ENCODE measurements at places on chromosomes 11 and 22.

GRCh38 chr11:18789942-18790341, 1.7 kb downstream of the PTPN5 start:
- no peak for DNase-seq

- no peak for DNase-seq
These were observed 395.9 kb downstream of the OPCML start for GRCh38 chr11:133136376-133136775.

DNA sequence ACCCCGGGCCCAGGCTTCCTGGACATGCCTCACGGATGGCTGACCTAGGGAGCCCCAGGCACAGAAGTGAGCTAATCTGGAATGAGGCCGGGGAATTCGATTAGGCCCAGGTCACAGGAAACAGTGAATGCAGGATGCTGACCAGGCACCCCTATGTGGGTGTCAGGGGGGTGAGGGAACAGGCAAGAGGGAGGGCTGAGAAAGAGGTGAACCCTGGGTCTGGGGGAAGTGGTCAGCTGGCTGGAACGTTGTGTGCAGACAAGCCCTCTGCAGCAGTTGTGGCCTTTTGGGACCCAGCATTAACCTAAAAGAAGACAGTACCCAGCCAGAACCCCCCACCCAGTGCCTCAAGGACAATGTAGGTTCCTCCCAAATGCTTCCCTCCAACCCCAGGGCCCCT, 8.1 kb downstream of the SERHL2 start:
- DNase-seq, result no peak

DNA sequence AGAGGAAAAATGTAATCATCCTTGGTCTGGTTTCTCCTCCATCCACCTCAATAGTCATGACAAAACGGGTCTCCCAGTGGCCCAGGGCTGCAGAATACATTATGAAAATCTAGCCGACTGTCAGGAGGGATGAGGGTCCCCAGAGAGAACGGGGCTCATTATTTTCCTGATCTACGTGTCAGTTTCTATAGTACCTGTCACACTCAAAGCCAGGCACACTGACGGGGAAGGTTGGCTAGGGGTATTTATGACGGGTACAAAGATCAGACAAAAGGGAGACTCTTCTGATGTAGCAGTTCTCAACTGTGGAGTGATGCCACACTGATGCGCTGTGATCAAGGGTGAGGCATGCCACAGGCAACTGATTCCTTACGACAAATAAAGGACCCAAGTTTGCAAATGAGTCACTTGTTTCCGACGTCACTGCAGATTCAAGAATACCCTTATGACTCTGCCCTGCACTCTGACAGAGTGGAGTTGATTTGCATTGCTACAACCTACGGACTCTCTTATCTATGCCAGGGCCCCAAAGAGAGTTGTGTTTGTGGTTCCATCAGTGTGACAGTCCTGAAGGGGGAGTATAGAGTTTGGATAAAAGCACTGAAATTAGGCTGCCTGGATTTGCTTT, 188.2 kb upstream of the TBCEL start:
- DNase-seq, result peak; percentile 38

DNA sequence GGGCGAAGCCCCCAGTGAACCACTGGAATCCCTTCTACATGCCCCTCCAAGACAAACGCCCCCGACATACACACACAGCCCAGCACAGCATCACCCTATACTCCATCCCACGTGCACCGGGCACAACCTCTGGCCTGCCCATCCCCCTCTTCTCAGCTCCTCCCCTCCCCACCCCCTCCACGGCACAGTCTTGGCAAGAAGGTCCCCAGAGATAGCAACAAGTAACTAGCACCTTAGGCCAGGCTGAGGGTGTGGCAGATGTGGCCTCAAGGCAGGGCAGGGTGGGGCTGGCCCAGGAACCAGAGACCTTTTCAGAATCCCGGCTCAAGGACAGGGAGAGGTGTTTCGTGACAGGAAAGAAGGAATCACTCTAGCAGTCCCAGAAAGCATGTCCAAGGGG, 54.3 kb downstream of the CYTH4 start:
- DNase-seq, result no peak

DNA sequence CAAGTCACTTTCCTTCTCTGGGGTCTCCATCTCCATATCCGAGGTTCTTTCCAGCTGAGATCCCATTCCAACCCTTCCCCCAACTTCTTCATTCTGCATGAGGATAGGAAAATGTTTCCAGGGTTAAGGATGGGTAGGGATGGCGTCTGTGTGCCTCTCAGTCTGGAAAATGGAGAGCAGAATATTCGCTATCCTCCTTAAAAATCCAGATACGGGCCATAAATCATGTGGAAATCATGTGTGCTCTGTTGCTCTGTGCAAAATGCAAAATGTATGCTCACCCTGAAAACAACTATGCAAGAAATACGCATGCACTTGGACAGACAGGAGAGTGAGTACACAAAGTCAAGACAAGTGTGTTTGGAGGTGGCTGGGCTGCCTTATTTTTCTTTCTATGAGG, 3.2 kb downstream of the CREB3L1 start:
- DNase-seq, result no peak

DNA sequence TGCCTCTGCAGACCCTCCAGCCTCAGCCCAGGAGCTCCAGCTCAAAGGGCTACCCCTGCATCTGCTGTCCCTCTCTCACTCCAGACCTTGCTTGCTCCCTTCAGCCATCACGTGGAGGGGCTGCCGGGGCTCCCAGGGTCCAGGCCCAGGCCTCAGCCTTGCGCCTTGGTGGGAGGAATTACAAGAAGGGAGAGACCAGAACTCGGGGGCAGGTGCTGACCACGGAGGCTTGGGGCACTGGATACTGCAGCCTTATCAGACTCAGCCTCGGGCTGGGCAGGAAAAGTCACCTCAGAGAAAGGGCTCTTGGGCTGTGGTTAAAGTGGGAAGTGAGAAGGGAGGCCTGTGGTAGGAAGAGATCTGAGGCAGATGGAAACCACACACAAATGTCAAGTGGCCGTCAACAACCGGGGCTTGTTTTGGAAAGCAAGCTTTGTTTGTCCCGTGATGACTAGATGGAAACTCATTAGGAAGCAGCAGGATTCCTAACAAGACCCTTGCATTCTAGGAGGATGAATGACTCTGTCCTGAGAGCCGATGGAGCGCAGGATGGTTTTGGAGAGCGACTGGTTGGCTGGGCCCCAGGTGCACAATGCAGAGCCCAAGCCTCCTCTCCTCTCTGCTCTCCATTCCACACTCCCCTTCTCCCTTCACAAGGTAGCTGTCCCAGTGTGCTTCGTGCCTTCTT, 1321.7 kb downstream of the TBC1D22A start:
- no peak for DNase-seq

DNA sequence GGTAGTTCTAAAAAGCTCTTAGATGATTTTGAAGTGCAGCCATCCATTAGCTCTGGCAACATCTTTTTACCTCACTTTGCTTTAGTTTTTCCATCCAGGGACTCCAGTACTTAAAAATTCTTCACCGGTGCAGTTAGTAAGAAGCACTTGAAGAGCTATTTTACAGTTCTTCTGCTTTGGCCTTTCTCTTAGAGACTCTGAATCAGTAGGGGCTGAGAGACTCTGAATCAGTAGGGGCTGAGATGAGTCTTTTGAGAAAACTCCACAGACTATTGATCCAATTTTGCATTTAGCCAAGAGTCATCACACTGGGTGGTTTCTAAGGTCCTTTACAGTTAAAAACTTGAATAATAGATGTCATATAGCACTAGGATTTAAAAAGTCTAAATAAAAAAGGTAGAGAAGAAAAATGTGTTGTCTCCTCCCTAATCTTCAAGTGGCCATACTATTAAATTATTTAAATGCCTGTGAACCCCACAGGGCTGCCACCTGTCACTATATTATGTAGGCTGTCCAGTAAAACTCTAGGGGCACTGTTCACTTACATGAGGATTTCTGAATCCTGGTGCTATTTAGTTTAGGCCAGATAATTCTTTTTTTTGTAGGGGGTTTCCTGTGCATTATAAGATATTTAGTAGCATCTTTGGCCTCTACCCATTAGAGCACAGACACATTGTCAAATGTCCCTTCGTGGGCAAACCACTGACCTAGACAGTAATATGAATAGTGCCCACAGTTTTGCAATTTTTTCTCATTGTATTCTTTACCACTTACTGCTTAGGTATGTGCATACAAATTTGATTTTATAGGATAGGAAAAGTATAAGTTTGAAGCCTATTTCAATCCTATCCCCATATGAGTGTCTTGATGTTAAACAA, 26.3 kb upstream of the HIKESHI start:
- no peak for DNase-seq

DNA sequence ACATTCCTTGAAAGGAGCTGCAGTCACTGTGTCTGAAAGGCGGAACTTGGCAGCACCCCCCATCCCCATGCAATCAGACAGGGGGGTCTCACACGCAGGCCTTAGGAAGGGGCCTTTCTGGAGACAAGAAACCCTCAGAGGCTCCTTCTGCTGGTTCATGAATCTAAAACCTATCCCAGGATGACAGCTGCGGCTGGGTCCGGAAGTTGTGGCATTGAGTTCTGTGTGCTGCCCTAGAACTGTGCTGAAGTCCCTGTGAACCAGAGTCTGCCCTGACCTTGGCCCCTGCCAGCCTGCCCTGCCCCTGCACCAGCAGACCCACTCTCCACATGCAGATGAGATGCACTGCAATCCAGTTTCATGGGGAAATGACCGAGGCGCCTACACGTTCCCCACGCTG, 268.0 kb downstream of the CTTN start:
- no peak for DNase-seq

GRCh38 chr22:42430528-42431125, 1.6 kb downstream of the NFAM1 start:
- no peak for DNase-seq

DNA sequence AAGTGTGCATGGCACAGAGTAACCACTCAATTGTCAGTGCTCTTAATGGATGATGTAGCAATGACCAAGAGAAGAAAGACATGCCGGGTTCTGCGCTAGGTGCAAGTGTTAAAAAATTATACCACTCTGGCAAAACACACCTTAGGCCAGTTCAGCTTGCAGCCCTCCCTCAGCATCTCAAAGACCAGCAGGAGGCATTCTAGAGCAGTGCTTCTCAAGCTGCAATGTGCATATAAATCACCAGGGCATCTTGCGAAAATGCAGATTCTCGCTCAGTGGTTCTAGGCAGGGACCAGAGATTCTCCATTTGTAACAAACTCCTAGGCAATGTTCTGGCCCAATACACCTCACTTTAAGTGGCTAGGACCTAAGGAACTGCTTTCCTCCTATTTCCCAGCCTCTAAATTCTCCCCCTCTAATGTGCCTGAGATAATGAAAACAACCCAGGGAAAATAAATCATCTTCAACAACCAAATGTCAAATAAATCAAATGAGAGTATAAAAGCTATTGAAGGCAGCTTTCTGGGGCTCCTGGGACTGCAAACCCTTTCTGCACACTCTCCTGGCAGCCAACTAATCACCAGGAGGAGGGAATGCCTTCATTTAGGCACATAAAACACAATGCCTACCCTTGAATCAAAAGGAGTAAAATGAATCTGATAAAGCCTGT, 337.2 kb upstream of the API5 start:
- DNase-seq, result no peak

DNA sequence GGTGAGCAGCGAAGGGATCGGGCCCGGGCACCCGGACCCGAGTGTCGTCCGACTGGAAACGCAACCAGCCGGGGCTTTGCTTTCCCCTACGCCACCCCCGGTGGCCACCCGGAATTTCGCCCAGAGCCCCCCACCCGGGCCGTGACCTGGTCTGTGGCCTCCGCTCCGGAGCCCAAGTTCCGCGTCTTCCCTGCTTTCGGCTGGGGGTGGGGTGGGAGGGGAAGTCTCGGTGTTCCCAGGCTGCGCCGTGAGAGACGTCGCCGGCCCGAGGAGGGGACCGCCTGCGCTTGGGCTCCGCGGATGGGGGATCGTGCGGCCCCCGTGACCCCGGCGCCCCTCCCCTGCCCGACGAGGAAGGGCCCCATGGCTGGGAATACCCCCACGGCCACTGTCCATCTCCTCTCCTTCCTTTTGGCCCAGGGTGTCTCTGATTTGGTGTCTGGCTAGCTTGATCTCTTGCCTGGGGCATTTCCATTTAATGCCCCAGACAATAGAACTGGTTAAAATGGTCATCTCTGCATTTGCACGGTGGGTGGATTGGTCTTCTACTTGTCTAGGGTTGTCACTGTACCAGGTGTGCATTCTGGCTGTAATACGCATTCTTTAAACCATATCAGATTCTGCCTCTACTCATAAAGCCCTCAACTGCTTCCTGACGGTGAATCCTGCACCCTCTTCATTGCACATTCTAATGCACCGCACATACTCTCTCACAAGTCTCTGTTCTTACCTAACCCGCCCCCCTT, 789 bp downstream of the SIK2 start:
- DNase-seq, result peak; percentile 78

DNA sequence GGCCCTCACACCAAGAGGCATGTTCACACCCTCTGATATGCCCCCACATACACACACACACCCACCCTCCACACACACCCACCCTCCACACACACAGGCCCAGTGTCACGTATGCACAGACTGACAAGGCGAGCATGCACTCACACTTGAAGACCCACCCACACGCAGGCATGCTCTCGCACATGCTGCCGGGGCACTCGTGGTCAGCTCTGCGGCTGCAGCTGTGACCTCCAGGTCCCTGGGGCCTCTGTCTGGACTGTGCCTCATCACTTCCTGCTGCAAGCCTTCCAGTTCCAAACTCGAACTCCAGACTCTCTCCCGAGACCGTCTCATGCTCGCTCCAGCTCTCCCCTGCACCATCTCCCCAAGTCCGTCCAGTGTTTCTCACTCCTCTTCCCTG, 9.5 kb downstream of the DCHS1 start:
- DNase-seq, result no peak

DNA sequence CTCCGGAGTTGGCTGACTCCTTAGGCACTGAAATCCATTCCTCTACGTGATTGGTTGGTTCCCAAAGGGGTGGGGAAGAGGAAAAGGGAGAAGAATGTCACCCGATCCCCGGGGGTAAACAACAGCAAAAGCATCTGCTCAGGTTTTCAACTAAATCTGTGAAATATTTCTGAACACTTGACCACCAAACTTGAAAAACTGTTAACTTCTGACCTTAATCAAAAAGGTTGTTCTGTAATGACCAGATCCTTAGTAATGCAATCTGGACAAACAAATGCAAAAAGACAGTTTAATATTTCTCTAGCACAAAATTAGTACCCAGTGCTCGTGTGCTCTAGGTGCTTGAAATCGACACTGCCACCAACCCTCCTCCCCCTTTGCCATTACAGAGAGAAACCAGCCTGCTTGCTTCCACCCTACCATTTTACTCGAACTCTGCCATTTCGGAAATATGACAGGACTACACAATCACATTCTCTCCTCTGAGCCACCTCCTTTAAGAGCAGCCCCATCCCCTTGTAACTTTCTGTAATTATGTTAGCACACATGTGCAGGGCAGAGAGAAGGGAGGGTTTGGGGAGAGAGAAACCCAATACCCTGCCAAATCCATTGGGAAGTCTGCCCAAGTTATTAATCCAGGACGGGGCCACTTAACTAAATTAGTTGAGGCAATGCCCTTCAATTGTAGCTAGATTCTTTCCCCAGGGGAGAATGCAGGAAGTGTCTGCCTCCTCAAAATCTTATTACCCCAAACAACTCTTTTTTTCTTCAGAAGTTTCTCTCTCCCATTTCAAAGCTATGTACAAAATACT, 113.8 kb downstream of the RBFOX2 start:
- DNase-seq, result no peak

DNA sequence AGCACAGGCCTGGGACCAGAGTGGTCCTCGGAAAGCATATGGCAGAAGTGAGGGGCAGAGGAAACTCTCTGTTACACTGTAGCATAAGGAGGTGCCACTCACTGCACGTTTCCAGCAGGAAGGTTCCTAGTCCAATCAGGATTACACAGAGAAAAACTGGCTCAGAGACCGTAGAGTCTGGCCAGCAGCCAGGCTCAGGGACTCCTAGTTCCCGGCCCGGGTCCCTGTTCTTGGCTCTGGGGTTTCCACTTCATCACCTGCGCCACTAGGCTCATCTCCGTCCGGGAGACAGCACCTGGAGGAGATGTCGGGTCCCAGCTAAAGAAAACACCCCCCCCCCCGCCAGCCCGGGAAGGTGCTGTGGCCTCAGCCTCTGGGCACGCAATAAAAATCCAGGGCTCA, 1.1 kb downstream of the TTLL12 start:
- DNase-seq, result no peak

Data from trophoblast cell (in vitro differentiated cells and primary cell).